ENCODE measurements at places on chromosomes 16 and 17.

- no peak for DNase-seq
Measured at GRCh38 chr17:31269578-31269983, 27.5 kb downstream of the OMG start.

- DNase-seq = no peak
Measured at GRCh38 chr17:40470932-40471828, 27.9 kb downstream of the IGFBP4 start.

GRCh38 chr17:50100921-50101345 lies 5.8 kb downstream of the PDK2 start:
- DNase-seq = no peak

- DNase-seq = no peak
Measured at GRCh38 chr17:4839221-4839620, 6.1 kb downstream of the MINK1 start.

DNA sequence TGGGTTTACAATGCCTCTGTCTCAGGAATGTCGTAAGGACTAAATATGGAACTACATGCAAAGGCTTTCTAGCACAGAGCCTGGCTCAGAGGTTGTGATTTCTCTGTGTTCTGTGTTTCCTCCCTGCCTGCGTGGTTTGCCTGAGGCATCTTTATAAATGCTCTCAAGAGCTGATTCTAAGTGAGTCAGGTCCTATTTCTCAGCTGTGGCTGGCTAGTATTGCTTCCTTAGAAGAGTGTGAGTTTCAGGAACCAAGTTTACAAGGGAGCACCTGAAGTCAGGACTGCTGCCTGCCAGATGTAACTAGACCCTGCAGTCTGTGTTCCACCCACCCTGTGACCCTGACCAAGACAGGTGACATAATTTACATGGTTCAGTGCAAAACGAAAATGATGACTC lies 8.0 kb upstream of the CCL1 start:
- no peak for DNase-seq

- peak; percentile 69 for DNase-seq
Measured at GRCh38 chr16:27199736-27200135, 3.6 kb upstream of the KDM8 start.

- DNase-seq = no peak
Measured at GRCh38 chr16:50809561-50809960, 67.7 kb downstream of the CYLD start.

DNA sequence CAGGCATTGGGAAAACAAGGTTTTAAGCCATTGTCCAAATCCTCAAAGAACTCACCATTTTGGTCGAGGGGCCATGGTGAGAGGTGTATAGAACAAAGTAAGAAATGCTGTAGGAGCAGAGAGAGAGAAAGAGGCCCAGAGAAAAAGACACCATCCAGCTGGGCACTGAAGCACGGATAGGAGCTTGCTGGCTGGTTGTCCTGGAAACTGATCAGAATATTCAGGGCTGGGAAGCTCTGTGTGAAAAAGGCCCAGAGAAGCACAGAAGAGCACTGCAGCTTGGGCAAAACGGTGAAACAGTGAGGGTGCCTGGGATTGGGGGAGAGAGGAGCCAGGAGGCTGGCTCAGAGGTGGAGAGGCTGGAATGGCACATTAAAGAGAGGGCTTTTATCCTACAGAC lies 16.5 kb downstream of the HS3ST3B1 start:
- no peak for DNase-seq

DNA sequence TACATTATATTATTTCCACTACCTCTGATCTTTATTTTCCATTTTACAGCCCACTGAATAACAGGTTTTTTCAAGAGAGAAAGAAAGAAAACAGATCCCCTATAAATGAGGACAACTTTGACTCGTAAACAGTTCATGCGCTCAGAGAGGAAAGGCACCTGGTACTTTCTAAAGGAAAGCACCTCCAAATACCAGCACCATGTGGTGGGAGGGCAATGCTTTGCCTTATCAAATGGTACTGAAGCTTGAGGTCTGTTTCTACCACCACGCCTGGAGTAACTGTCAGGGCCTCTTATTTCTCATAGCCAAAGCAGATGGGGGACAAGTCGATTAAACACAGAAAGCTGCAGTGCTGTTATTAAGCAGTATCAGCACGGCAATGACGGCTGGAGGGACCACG lies 510.3 kb upstream of the ZFHX3 start:
- DNase-seq = no peak

- DNase-seq = no peak
Measured at GRCh38 chr17:42596386-42596785, 12.8 kb downstream of the RETREG3 start.

- DNase-seq = no peak
Measured at GRCh38 chr16:89708481-89708931, 7.0 kb upstream of the SPATA2L start.

GRCh38 chr17:81858967-81859905 lies 1.1 kb downstream of the P4HB start:
- DNase-seq = no peak

DNA sequence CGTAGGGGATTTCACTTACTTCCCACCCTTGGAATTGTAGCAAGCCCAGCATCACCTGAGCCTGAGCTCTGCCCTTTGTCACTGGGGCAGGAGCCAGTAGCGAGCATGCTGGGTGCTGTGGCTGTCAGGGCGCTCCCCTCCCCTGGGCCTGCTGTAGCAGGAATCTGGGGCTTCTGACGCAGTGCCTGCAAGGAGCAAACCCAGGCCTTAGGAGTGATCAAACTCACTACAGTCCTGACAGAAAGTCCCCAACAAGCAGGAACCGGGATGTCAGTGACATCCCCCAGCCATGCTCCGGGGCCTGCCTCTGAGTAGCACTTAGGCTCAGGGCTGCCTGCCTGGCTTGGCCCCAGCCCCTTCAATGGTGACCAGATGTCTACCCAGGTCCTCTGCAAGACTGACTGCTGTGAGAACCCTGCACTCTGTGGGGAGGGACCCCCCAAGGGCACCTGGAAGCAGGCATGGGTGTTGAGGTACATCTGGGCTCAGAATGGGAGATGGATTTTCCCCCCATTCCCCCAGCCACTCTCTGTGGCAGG lies 23.5 kb downstream of the PLD6 start:
- no peak for DNase-seq

DNA sequence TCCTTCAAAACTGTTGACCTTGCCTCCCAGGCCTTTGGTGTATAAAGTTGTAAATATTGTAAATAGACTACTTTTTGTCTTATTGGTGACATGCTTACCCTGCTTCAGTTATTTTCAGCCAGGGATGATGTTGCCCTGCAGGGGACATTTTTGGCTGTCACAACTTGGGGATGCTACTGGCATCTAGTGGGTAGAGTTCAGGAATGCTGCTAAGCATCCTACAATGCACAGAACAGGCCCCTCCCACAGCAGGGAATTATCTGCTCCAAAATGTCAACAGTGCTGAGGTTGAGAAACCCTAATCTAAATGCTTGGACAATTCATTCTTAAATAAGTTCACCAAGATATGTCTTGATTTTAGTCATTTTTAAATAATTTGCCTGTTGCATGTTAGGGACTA lies 459.8 kb downstream of the PMP22 start:
- DNase-seq = no peak

GRCh38 chr16:47578573-47578972 lies 117.4 kb downstream of the PHKB start:
- DNase-seq = no peak

GRCh38 chr17:1323336-1323735 lies 43.9 kb downstream of the TRARG1 start:
- no peak for DNase-seq

DNA sequence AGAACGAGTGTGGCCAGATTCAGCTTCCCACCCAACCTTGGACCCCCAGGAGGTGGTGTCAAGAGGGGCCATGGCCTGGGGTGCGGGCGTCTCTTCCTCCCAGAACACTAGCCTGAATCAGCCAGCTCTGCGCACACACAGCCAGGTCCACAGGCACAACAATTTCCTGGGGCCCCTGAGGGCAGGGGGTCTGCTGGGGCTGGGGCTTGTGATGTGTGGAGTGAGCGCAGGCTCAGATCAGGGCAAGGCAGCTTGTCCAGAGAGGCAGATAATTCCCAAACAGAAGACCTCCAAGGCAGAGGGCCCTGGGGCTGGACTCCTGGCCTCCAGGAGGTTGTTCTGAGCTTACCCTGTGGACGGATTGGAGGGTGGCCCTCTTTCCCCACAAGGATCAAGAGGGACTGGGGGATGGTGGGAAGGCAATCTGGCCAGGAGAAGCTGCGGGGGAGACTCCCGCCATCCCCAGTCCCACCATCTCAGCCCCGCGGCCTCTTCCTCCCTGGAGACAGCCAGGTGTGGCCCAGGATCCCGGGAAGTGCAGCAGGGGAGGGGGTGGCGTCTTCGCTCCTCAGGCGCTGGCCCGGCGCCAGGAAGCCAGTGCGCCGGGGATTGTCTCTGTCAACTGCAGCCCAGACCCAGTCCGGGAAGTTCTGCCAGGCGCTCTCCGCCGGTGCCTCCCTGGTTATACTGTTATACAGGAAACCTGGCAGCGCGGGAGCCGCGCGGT lies 52.0 kb upstream of the AMZ2 start:
- no peak for DNase-seq

DNA sequence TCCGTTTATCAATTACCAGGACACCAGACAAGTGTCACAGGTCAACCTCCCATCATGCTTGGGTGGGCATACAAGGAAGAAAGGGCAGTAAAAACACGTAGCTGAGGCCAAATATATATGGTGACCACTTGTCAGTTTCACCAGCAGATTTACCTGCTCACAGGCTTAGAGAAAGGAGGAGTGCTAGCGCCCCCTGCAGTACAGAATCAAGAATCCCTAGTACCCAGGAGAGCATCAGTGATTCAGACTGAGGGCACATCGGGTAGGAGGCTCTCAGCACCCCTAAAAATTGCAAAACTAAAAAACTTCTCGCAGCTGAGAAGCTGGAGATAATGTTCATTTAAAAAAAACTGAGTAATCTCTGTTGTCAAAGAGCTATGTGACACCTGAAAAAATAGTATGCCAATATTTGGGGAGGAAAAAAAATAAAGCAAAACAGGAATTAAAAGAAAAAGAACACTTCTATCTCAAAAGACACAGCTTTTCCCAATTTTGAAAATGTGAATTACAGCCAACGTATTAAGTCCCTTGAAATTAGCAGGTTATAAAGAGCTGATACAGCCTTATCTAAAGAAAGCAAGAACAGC lies 21.2 kb upstream of the MON1B start:
- DNase-seq = no peak

DNA sequence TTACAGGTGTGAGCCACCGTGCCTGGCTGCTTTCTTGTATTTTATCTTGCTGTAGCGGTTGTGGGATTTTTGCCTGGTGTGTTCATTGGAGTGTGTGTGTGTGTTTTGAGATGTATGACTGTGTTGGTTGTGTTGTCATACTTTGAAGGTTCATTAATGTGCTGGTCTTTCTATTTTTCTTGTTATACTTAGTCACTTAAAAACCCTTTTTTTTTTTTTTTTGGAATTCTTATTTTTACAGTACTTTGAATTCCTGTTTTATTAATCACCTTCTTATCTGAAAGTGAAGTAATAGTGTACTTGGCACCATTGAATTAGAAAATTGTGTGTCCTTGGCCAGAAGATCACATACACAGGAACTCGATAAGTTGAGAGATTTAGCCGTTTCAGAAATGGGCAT lies 30.2 kb downstream of the TENT4B start:
- no peak for DNase-seq

- DNase-seq = no peak
Measured at GRCh38 chr16:67872131-67872630, 671 bp upstream of the EDC4 start.

DNA sequence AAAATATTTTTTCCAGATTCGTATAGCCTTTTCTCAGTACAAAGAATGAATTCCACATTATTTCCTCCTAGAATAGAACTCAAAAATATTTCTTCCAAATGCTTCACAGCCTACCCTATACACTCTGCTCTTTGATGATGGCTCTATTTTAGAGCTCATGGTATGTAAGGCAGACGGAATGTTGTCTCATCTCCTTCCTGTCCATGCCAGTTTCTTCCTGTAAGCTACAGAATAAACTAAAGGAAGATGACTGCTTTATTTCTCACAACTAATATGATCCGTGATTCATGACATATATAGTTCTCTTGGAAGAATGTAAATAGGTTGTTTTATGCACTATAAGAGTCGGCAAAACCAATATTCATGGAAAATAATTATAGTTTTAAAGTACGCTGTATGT lies 723.1 kb downstream of the CDH11 start:
- no peak for DNase-seq

DNA sequence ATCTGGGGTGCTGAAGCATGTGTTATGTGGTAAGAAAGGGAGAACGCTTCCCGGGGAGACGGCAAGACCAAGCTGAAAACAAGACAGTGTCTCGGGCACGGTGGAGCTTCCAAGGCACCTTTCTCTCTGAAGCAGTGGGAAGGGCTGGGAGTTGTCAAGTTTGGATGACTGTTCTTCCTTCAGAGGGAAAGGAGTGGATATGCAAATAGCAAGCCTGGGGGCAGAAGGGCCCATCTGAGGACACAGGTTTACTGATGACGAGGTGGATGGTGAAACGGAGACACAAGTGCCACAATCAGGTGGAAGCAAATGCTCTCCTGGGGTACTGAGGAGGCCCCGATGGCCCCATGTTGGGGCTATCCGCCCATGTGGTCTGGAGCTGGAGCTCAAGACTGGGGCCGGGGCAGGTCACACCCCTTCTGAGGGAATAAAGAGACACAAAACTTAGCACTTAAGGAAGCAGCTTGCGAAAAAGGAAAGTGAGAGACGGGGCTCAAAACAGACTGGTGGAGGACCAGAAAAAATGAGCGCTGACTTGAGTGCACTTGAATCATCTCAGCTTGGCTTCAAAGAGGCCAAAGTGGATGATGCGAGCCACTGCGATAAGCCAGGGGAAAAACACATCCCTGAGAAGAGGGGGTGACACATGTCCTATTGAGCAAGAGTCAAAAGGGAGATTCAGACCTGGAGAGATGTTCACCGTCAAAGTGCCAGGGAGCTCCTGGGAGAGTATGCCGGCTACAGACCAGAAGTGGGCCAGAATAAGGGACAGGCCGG lies 34.8 kb upstream of the MTSS2 start:
- no peak for DNase-seq

- no peak for DNase-seq
Measured at GRCh38 chr16:21263640-21264570, 14.2 kb downstream of the CRYM start.

DNA sequence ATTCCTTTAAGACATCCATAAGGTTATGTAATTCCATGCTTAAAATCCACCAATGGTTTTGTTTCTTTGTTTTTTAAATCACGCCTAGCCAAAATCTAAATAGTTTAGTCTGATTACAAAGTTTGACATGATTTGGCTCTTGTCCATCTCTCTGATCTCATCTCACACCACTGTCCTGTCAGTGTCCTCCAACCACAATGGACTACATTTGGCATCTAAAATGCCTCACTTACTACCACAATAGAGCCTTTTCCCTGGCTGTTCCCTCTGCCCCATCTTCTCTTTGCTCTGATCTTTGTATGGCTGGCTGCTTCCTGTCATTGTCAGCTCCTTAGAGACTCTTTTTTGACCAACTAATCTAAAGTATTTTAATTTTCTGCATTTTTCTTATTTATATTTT lies 157.2 kb downstream of the MYO1D start:
- DNase-seq = no peak
